Astrocyte (in vitro differentiated cells and primary cell): ENCODE measurements at places on chromosomes 4 and X. TPM values are rescaled to one million over a fixed set of nuclear protein-coding genes. Genes with fewer than 3 reads are reported as not detected.

- no peaks in the 10 kb centered on the region for H3K36me3 ChIP-seq
- no peak overlapping the region for H3K4me3 ChIP-seq
- H3K27me3 ChIP-seq, result no peaks in the 10 kb centered on the region
- no peak for DNase-seq
These were observed 2246.0 kb downstream of the ARAP2 start for GRCh38 chr4:33998291-33998690.

DNA sequence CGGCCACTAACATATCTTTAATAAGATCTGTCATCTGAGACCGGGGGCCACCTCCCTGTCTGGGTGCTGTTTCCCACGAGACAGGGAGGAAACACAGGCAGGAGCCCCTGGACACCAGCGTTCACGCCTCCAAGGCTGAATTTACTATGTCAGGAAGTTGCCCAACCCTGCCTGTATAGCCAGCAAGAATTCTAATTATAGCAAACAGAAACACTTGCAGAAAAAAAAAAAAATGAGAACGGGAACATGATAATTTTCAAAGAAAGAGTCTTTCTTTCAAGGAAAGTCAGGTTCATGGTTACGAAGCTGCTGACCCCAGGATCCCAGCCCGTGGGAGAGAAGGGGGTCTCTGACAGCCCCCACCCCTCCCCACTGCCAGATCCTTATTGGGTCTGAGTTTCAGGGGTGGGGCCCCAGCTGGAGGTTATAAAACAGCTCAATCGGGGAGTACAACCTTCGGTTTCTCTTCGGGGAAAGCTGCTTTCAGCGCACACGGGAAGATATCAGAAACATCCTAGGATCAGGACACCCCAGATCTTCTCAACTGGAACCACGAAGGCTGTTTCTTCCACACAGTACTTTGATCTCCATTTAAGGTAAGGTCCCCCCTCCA is at the start of gene IL3RA:
Gene IL3RA (plus strand): TSS at position 455 of the 613 bp plus-strand sequence. CDS start 4,981 bp downstream, outside the sequence.
- no peaks in the 10 kb centered on the region for H3K27me3 ChIP-seq
- H3K27ac ChIP-seq, result no peak within 1 kb of the TSS
- no peaks in the 10 kb centered on the region for H3K4me1 ChIP-seq
- no peak within 1 kb of the TSS for H3K4me3 ChIP-seq
- H3K36me3 ChIP-seq, result no peaks in the 10 kb centered on the region

NEXMIF gene
- total RNA-seq, result 0.48 TPM in 2 replicates

DNA sequence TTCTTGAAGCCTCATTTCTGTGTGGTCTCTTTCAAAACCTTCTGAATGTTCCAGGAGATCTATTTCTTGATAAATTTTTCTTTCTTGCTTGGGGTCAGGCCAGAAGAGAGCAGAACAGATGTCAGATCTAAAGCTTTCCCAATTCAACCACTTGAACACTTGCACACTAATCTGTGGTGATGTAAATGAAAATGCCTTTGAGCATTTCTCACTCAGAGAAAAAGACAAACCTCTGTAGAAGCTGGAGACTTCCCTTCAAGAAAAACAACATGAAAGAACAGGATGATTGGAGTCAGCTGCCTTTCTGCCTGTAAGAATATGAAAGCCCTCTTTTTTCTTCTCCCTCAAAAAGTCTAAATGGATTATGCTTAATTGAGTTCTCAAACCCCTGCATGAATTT is 11.2 kb downstream of the IGFBP7 start:
- peaks cover 25% of the 10 kb centered on the region for H3K36me3 ChIP-seq

VSIG4 gene
- not detected in 2 replicates for total RNA-seq

GRCh38 chr4:183304067-183304466 is 16.0 kb downstream of the CLDN22 start:
- no peak overlapping the region for H3K27ac ChIP-seq
- no peak overlapping the region for H3K4me3 ChIP-seq
- no peaks in the 10 kb centered on the region for H3K36me3 ChIP-seq
- no peaks in the 10 kb centered on the region for H3K4me1 ChIP-seq
- DNase-seq, result no peak

NPY1R gene
- 1.1 TPM in 2 replicates for total RNA-seq

DNA sequence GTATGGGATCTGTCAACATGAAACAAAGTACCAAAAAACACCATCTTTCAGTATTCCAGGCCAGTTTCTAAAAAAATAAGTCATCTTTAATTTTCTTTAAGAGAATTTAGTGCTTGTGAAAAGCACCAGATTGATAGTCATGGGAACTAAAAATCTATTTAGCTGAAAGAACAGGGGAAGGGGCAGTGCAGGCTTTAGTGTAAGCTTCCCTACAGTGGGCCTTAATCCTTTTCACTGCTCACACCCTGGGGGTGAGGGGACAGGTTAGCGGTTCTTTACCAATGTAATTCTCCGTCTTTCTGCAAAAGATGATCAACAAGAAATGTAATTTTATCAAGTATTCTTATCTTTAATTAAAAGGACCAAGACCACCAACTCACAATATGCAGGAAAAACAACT is 47.1 kb downstream of the CHIC2 start:
- H3K27ac ChIP-seq, result no peak overlapping the region
- no peaks in the 10 kb centered on the region for H3K36me3 ChIP-seq
- DNase-seq, result no peak
- no peaks in the 10 kb centered on the region for H3K4me1 ChIP-seq
- no peak overlapping the region for H3K4me3 ChIP-seq

GRCh38 chrX:136639506-136640176 is 8.3 kb upstream of the CD40LG start:
- H3K27me3 ChIP-seq, result no peaks in the 10 kb centered on the region
- H3K4me3 ChIP-seq, result no peak overlapping the region
- DNase-seq, result no peak
- H3K36me3 ChIP-seq, result no peaks in the 10 kb centered on the region

- H3K36me3 ChIP-seq, result no peaks in the 10 kb centered on the region
- H3K4me1 ChIP-seq, result no peaks in the 10 kb centered on the region
- no peak for DNase-seq
- no peak overlapping the region for H3K27ac ChIP-seq
- no peak overlapping the region for H3K4me3 ChIP-seq
- H3K27me3 ChIP-seq, result no peaks in the 10 kb centered on the region
These were observed 60.8 kb upstream of the FMR1 start for GRCh38 chrX:147850875-147851274.

- H3K4me1 ChIP-seq, result no peaks in the 10 kb centered on the region
- peak; percentile 74 for DNase-seq
- no peaks in the 10 kb centered on the region for H3K27me3 ChIP-seq
- no peak overlapping the region for H3K4me3 ChIP-seq
- H3K27ac ChIP-seq, result peak overlapping the region; percentile 43
These were observed 253.2 kb downstream of the SPRY1 start for GRCh38 chr4:123649645-123650391.
